ENCODE measurements at places on chromosomes 11 and 22.

DNA sequence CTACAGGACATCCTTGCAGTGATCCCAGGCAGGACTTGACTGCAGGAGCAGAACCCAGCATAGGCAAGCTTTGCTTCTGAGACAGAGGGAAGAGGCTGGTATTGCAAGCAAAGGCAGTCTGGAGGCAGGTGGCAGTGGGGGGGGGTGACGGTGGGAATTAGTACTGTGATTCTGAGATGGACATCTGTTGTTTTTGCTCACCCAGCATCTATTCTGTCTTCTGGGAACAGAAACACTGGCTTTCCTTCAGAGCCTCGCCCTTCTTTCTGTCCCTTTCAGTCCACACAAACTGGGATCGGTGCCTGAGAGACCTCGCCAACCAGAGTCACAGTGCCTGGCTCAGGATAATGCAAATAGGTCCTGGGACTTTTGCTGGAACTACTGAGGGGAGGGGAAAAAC lies 31.2 kb upstream of the RASL10A start:
- DNase-seq = no peak

DNA sequence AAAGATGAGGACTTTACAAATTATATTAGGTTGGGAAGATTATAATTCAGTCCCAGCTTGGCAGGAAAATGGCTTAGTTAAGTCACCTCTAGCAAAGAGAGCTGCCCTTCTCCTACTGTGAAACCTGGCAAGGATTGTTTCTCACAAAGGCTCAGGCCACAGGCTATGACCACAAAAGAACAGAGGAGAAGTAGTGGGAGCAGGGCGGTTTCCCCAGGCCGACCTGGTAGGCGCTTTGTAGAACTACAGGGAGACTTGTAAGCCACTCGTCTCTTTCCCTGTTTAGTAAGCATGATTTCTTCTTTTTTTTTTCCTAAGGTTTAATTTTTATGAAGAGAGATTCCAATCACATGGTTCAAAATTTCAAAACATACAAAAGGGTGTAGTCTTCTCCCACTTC lies 4.6 kb downstream of the SNAP29 start:
- no peak for DNase-seq

DNA sequence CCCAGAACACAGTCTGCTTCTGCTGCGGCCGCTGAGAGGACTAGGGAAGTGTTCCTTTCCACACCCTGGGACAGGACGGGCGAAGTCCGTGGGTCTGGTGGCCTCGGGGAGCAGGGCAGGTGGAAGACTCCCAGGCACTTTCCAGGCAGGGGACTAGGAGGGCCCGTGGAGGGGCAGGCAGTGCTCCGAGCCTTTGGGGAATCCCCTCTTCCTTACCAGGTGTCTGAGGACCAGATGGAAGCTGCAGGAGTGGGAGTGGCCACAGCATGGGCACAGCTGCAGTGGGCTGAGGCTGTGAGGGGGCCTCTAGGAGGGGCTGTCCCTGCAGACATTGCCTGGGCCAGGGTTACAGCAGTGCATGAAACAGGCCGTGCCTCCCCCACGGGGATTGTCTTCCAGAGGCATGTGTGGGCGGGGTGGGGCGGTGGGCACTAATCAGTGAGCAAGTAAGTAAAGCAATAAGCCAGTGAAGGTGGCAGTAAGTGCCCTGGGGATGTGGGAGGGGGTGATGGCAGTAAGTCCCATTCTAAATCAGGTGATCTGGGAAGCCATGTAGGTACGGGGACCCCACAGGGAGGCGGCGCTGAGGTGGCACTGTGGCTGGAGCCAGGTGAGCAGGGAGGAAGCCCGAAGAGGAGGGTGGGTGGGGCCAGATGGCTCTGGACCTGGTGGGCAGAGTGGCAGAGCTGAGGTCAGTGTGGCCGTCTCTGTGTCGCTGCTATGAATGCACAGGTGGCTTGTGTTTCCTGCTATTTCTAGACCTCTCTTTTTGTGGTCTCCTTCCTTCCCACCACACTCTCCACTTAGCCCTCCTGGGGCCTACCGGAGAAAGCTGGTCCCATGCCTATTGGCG lies 66.4 kb downstream of the CTTN start:
- no peak for DNase-seq

- DNase-seq = no peak
Measured at GRCh38 chr11:77035580-77035979, 1.4 kb downstream of the B3GNT6 start.

Measured in activated gamma-delta T cell treated with Interleukin-2 at 50 U/mL for 16 hours (primary cell).